ENCODE measurements at places on chromosomes 3 and 15.

- DNase-seq = no peak
These were observed 16.4 kb downstream of the KLF13 start for GRCh38 chr15:31342781-31343626.

GRCh38 chr3:126126286-126126685, 42.4 kb upstream of the SLC41A3 start:
- no peak for DNase-seq

GRCh38 chr3:65703820-65704219, 334.9 kb downstream of the MAGI1 start:
- DNase-seq = no peak

DNA sequence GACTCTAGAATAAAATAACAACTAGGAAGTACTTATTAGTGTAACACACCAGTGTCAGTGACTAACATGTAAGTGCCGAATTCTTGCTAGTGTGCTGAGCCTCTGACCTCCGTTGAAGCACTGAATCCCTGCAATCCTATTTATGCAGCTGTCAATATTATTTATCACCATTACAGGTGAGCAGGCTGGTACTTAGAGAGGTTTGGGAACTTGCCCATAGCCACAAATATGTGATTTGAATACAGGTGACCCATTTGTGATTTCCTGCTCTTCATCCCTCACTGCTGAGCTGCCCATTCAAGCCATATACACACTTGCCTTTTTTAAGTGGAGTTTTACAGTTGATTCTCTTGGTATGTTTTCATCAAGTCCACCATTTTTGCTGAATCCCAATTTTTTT, 12.2 kb downstream of the EIF4E3 start:
- DNase-seq = no peak

- DNase-seq = no peak
These were observed 384.0 kb upstream of the TGFBR2 start for GRCh38 chr3:30222441-30222840.

GRCh38 chr3:196947136-196947859, 5.0 kb upstream of the NCBP2 start:
- DNase-seq = no peak

DNA sequence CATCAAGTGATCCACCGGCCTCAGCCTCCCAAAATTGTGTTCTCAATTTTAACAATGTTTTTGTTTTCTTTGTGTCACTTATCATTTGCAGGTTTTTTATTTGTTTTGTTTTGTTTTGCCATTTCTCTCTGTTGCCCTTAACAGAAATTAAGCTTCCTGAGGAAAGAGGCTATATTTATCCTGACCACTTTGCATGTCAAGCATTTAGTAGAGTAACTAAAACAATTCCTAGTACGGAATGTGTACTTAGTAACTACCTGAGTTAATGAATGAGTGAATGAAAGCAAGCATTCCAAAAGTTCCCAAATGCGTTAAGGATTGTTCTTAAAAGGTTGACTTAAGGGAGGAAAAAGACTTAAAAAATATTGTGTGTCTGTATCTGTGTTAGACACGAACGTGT, 193.1 kb downstream of the GBE1 start:
- no peak for DNase-seq

- DNase-seq = no peak
These were observed 131.9 kb upstream of the MEF2A start for GRCh38 chr15:99433757-99434450.

DNA sequence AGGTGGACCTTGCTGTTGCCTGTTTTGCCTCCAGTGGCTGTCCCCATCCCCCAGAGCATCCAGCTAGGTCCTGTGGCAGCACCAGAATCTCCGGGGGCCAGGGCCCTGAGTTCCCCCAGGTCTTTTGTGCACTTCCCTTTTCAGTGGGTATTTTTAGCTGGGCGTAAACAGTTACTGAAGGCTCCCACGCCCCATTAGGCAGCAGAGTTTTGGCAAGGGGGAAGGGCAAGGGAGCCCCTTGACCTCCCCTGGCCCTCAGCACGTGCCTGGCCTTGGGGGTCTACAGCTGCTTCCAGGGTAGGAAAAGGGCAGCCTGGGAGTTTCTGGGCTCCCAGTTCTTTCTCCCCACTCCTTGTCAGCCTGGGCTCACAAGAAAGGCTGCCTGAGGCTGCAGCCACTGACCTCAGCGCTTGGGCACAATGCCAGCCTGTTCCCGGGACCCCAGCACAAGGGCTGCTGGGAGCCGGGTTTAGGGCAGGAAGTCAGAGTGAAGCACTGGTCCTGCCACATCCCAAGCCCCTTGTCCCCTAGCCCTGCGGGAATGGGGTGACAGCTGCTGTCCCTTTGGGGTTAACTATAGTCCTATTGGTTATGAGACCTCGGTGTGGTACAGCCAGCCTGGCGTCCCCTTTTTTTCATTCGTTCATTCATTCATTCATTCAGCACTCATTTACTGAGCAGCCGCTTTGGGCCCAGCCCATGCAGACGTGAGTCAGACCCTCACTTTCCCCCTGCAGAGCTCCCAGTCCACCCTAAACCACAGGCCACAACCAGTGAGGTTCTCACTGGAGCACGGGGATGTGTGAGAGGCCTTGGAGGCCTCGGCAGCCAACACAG, 8.4 kb downstream of the CSK start:
- DNase-seq = no peak

- DNase-seq = no peak
These were observed 18.9 kb downstream of the MUC20 start for GRCh38 chr3:195739561-195740111.

- DNase-seq = no peak
These were observed 487.1 kb upstream of the NR2F2 start for GRCh38 chr15:95843241-95843910.

- no peak for DNase-seq
These were observed 458.8 kb upstream of the TPRG1 start for GRCh38 chr3:188712991-188713390.

GRCh38 chr3:84987706-84988504, 29.1 kb downstream of the CADM2 start:
- no peak for DNase-seq

- no peak for DNase-seq
These were observed 106.1 kb upstream of the TNFAIP8L3 start for GRCh38 chr15:51200792-51201191.

- no peak for DNase-seq
These were observed 9.2 kb downstream of the RAP2B start for GRCh38 chr3:153171256-153171655.

DNA sequence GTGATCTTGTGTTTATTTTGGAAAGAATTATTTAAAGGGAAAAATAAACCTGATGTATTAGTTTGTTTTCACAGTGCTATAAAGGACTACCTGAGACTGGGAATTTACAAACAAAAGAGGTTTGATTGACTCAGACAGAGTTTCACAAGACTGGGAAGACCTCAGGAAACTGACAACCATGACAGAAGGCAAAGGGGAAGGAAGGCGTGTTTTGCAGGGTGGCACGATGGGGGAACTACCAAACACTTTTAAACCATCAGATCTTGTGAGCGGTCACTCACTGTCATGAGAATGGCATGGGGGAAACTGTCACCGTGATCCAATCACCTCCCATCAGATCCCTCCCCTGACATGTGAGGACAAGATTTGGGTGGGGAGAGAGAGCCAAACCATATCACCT, 87.0 kb downstream of the TP63 start:
- DNase-seq = no peak

DNA sequence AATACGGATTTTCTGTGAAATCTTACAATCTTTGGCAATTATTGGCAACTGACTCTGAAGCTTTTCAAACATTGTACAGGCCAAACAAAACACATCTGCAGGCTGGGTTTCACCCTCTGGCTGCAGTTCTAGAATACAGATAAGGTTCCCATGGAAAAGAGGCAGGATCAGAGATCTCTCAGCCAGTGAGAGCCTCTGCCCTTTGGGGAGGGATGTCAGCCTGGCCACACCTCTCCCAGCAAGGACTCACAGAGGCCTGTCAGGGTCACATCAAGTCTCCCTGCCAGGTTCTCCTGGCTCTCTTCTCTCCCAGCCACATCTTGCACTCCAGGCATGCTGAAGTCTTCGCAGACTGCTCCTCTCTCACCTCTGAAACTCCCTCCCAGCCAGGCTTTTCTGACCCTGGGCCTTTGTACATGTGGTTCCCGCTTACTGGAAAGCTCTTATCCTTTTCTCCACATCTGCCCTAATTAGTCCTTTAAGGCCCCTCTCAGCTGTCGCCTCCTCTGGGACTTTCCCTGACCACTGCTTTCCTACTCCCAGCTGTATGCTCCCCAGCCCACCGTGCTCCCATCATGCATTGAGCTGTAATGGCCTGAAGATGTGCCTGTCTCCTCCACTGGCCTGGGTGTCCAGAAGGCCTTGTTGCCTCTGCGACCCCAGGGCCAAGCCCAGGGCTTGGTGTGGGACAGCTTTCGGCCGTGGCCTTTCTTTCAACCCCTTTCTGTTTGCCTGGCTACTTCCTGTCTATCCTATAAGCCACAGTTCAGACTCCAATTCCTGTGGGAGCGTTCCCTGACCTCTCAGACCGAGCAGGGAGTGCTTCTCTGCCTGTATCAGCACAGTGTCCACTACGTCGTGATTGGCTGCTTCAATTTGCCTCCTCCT, 4.3 kb downstream of the RBP1 start:
- no peak for DNase-seq

- no peak for DNase-seq
These were observed 2.8 kb upstream of the CAND2 start for GRCh38 chr3:12793701-12794100.

GRCh38 chr3:156135921-156136638, 15.7 kb downstream of the KCNAB1 start:
- DNase-seq = no peak

- no peak for DNase-seq
These were observed 127.4 kb downstream of the B3GALNT1 start for GRCh38 chr3:160977773-160978172.

GRCh38 chr3:37202035-37202434, 27.7 kb upstream of the LRRFIP2 start:
- no peak for DNase-seq

- DNase-seq = no peak
These were observed 84.8 kb downstream of the DCLK3 start for GRCh38 chr3:36679384-36680200.

DNA sequence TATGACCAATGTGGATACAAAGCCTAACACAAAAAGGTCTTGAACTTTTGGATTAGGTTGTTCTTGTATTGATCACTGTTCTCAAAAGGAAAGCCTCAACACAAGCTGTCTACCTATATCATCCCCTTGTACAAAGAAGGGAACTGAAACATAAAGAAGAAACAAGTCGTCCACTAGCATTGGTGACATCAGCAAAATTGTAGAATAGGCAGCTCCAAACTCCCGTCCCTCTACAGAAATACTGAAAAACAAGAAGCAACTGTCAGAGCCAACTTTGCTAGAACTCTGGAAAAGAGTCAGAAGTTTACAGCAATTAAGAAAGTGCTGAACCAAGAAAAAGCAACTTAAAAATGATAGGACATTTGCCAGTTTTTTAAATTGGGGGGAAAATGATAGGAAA, 7.5 kb upstream of the NR1I2 start:
- no peak for DNase-seq

DNA sequence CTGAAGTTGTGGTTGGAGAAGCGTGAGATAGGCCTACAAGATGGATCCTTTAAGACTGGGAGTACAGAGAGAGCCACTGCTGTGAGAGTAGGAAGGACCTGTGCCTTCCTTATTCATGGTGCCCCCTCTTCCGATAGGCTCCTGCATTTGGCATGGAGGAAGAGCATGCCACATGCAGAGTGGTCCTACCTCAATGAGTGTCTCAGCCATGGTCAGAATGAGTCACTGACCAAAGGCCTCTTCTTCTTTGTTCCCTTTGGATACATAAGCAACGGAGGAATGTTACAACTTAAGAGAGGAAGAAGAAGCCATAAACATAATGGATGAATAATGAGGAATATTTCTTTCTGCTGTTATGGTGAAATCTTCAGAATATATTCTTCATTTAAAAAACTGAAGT, 681.2 kb upstream of the GRM7 start:
- DNase-seq = no peak

- no peak for DNase-seq
These were observed 62.3 kb downstream of the PPARG start for GRCh38 chr3:12351145-12351544.

DNA sequence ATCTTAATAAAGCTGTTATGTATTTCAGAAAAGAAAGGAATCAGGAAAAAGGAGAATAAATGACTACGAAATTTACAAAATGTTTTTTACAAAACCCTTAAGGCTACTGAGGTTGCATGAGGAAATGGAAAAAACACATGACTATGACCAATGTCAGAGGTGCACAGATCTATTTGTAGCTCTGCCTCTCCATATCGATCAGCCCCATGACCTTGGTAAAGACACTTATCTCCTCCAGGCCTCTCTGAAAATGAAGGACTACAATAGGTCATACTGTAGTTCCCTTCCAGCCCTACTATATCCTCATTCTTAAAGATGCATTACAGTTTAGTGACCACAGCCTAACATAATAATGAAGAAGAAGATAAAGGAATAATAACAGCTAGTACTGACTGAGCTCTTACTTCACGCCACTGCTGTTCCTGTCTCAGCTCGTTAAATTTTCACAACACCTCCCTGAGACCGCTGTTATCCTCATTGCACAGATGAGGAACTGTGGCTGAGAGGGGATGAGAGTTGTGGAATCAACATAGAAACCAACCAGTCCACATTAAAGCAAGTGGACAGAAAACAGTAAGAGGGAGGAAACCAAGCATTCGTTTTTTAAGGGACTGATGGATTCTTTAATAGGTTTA, 163.2 kb downstream of the MAGI1 start:
- no peak for DNase-seq

DNA sequence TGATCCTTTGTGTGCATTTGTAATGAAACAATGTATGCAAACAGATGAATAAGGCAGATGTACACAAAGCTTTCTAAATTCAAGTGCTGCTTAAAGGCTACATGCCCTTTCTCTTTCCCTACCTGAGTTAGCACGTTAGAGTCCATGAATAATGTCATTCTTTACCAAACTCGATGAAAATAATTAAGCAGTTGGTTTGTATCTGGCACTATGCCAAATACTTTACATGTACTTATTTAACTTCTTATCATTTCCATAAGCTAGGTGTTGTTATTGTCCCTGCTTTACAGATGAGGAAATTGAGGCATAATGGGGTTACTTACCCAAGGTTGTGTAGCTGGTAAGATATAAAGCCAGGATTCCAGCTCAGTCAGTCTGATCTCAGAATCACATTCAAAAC, 2.4 kb downstream of the GPR171 start:
- DNase-seq = no peak

GRCh38 chr3:7752005-7752404, 749.6 kb upstream of the LMCD1 start:
- no peak for DNase-seq

DNA sequence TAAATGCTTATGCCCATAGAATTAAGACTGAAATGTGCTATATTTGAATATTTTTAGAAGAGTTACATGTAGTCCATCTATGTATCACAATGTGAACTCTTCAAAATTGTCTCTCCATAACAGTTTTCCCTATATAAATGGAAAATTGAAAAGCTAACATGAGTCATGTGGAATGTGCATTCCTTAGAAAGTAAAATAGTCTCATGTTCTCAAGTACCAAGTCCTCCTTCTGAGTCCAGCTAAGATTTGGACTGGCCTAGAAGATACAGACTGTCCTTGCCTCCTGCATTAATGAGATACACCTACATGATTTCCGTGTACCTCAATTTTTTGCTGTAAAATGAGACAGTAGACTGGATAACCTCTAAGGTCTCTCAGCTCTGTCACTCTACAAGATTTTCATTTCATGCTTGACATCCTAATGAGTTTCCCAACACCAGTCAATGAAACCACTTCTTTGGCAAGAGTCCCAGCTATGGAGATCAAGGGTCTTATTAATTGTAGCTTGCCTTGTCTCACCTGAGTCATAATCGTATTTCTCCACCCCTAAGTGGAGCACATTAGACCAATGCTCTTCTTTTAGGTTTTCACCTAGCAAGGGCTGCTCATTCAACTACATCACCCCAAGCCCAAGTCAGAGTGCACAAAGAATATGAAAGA, 350.6 kb upstream of the IL12A start:
- DNase-seq = no peak
